EH (cell line): ENCODE measurements at places on chromosomes 1 and 21.

DNA sequence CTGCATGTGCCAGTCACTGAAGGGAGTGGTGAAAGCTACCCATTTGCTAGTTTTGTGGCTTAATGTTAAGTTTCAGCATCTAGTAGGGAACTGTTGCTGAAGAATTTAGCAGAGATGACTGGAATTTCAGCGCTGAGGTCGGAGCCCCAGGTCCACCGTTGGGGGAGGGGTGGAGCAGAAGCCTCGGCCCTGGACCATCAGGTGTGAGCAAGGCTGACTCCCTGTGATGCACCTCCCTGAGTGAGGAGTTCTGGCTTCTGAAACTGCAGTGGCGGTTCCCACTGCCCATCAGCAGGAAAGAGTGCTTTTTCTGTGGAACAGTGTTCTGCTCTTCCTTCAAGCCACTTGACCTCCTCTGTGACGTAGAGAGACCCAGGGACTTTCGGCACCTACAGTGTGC is 1.3 kb downstream of the NOS1AP start:
- DNase-seq, result no peak

DNA sequence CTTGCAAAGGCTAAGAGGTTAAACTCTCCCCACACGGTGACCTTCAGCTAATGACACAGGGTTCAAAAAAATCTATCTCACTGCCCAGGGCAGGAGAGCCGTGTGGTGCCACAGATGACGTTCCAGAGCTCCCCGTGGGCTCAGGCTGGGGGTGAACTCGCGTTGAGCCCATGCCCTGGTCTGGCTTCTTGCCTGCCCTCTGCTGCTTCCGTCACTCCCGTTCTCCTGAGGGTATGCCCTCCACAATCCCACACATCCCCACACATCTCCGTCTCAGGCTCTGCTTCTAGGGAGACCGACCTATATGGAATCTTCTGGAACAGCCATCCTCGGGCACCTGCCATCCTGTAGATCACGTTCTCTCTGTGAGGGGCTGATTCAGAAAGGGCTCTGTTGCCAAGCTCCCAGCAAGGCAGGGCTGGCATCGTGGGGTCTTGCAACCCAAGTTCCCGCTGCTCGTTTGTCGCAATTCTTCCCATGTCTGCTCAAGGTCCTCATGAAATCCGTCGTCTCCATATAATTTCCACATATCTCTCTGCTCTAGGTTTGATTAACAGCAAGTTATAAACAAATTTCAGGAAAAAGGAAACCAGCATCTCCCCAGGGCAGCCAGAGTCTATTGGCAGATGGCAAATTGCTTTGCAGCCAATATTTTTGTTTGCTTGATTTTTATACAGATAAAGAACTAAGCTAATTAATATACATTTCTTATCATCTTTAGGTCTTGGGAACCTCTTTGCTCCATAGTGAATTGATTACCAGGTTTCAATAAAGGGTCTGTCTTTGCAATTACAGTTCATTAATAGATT is 278.2 kb downstream of the PTPRU start:
- no peak for DNase-seq

DNA sequence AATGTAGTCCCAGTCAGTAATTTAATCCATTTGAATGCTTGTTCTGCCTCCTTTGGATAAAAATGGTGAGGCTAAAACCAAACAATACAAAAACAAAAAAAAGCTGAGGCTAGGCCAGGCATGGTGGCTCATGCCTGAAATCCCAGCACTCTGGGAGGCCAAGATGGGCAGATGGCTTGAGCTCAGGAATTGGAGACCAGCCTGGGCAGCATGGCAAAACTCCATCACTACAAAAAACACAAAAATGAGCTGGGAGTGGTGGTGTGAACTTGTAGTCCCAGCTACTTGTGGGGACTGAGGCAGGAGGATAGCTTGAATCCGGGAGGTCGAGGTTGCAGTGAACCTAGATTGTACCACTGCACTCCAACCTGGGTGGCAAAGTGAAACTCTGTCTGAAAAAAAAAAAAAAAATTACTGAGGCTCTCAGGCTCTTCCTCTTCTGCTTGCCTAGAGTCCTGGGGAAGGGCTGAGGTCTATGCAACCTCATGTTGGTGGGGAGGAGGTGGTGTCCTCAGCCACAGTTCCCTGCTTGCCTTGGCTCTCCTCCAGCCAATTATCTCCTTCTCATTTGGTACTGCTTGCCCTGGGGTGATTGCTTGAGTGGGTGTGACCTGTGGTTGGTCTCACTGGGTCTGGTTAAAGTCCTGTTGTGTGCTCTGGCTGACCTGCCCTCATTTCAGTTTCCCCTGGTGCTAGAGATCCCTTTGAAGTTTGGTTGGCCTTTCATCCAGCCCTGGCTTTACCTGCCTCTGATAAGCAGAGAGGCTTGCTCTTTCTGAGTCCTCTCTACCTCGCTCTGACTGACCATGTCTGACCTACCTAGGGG is 20.9 kb downstream of the S1PR1 start:
- peak; percentile 62 for DNase-seq

GRCh38 chr1:152801333-152801732 is 4.8 kb downstream of the LCE1D start:
- no peak for DNase-seq

DNA sequence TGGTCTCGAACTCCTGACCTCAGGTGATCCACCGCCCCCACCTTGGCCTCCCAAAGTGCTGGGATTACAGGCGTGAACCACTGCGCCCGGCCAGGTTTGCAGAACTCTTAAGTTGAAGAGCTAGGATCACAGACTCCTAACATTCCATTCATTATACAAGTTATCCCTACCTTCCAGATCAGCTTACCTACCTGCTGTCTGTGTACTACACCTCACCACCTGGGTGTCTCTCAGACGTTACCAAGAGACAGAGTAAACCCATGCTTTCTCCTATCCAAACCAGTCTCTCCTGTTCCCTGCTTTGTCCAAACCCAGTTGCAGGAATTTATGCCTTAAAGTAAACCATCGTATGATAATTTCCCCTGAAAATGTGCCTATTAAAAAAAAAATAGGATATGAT is 123.0 kb upstream of the L1TD1 start:
- no peak for DNase-seq

- peak; percentile 98 for DNase-seq
These were observed 54.1 kb downstream of the CD46 start for GRCh38 chr1:207805841-207806421.

DNA sequence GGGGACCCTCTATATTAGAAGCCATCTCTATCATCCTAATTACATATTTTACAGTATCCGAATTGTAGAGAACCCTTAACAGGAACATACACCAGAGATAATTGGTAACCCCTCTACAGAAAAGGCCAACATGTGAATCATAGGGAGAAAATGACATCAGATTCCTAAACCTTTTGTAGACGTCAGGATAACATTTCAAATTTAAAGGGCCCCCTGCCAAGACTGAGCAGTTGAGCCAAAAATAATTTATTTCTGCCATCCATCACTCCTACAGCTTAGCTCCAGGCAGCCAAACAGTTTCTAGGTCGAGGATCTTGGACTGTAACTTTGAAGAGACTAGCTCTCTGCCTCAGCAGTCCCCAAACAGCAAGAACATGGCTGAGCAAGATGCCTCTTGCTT is 21.2 kb downstream of the ZNF697 start:
- peak; percentile 83 for DNase-seq

- peak; percentile 89 for DNase-seq
These were observed at the start of gene S100A11 for GRCh38 chr1:152036267-152037216. Gene S100A11 (minus strand): TSS chr1:152037004. CDS start chr1:152036915, 89 bp downstream.

DNA sequence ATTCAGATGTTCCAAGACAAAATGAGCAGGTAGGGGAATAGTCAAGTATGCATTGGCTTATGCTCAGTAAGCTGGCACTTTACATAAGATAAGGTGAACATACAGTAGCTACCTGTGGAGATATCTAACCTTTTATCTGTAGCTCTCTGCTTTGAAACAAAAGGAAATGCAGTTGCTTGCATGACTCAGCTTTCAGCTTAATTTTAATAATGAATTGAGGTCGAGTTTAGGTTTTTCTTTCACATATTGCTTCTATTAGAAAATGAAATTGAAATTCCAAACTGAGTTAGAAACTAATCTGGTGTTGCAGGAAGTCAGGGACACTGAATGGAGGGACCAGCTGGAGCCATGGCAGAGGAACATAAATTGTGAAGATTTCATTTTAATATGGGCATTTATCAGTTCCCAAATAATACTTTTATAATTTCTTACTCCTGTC is 8.3 kb downstream of the FRRS1 start:
- no peak for DNase-seq

DNA sequence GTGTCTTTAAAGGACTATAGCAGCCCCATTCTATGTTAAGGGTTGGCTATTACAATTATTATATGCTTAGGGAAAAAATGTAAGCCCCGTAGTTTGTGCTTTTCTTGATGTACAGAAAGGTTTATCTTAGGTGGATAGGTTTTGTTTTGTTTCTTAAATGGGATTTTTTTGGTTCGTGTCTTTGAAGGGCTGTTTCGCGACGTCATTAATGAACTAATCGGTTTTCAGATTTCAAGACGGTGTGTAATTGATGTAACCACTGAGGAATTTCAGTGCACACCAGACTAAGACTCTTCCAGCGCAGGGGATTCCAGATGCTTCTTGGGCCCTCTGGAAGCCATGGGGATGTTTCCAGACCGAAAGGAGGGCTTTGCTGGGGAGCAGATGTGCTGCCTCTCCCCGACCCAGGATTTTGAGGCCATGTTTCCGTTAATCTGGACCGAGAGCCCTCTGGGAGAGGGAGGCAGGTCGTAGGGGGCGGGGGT is 4.8 kb upstream of the SIM2 start:
- no peak for DNase-seq

DNA sequence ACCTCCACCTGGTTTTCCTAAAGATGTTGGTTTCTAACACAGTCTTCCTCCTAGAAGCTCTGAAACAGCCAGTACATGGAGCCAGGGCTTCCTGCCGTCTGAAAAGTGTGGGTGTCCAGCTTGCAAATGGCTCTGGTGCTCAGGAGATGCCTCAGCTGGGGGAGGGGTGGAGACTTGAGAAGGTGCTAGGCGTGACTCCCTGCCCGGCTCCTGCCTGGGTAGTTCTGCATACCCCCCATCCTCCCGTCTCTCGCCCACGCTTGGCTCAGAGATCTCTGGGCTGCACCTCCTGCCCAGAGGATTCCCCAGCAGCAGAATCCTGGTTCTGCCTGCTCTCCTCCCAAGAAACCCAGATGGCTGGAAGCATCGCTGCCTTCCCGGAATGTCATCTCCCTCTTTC is 16.9 kb downstream of the STUM start:
- no peak for DNase-seq

DNA sequence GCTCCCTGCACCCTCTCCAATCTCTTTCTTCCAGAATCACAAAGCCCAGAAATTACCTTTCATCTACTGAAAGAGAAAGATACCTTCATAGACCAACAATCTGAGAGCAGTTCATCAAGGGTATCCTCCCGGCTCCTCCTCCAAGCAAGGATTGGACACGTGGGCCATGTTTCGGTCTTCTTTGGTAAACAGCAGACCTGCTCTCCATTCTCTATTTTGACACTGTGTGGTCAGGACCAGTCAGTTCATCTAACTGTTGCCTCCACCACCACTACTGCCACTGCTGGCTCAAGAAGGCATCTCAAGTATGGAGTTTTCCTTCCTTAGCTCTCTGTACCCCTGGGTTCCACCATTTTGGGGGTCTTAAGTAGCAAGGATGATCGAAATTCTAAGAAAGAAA is 8.0 kb upstream of the LELP1 start:
- DNase-seq, result no peak

DNA sequence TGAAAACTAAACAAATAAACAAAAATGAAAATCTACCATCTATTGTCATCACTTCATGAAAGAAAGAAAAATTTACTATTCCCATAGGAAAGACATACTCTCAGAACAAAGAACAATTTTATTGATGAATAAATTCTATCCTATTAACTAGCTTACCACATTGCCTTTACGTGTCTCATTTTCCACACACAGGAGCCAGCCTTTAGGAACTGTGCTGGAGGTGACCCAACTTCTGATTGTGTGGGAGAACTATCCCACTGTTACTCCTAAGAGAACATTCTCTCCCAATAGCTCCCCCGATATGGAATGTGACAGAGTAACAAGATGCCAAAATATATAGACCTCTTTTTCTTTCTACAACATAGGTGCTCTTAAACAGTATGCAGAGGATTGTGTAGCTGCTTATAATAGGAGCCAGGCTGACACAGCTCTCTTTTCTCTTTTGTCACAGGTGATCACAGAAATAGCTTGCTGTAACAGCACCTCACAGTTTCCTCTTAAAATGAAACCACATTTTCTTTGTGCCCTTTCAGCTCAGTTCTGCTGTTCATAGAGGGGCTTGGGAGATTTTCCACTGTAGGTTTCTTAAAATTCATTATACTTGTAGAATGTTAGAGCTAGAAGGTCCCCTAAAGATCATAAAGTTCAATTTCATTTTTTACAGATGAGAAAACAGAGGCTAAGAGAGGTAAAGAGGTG is 35.5 kb downstream of the C21orf91 start:
- DNase-seq, result no peak

DNA sequence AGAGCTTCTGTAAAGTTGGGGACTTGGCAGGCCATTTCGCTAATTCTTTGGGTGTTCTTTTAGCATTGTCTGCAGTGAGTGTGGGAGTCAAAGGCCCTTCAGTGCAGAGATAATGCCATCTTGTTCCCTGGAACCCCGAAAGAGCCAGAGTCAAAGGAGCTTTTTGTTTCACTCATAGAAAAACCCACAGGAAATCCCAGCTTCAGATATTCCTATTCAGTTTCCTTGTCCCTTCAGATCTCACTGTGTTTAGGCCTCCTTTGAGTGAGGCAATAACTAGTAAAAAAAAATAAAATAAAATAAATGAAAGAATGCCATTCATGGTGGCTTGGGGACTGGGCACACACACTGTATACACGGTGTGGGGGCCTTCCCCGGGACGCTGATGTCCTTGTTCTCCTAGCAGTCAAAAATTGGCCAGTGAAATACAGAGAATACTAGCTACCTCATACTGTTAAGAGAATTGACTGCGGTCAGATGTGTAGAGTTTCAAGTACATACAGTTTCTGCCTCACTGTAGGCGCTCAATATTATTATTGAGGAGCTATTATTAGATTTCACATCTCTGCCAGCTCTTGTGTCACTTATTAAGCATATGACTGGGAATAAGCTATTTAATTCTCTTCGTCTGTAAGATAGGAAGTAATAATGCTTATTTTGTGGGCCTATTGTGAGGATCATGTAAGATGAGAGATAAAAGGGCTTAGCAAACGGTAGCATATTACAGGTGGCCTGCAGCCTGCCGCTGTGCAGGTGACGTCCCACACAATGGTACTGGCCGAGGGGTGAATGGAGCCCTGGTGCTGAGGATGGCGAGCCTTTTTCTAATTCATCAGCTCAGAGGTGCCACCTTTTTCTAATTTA is 16.7 kb downstream of the DISC1 start:
- no peak for DNase-seq

- peak; percentile 51 for DNase-seq
These were observed 97.6 kb upstream of the VANGL1 start for GRCh38 chr1:115544131-115544530.
